Muscle of back (tissue), 13 donors: ENCODE measurements at places on chromosomes 16 and 17. TPM values are rescaled to one million over a fixed set of nuclear protein-coding genes. Genes with fewer than 3 reads are reported as not detected.

DNA sequence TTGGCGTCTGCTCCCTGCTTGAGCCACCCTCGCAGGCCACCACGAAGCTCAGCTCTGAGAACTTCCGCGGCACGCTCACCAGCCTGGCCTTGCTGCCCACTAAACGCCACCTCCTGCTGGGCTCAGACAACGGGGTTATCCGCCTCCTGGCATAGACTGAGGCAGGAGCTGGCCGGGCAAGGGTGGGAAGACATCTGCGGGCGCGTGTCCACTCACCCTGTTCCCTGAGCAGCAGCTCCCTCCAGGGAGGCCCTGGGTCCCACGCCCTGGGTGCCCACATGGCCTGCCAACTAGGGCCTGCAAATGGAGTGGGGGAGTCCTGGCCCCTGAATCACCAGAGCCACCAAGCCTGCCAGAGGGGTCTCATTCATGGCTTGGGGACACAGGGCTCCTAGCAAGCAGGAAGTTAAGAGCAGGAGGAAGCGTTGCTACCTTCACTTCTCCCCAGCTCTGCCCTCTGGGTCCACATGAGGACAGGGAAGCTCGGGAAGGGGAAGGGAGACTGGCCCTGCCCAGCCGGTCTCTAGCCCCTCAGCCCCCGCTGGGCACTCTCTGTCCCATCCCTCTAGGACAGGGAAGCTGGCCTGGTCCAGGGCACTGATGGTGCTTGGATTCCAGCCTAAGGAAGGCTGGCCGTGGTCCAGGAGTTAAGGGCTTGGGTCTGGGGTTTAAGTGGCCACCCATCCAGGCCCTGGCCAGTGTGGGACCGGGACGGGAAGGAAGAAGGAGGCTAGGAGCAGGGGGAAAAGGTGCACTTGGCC is 5.0 kb upstream of the SERPINF2 start:
- no peak for DNase-seq

DNA sequence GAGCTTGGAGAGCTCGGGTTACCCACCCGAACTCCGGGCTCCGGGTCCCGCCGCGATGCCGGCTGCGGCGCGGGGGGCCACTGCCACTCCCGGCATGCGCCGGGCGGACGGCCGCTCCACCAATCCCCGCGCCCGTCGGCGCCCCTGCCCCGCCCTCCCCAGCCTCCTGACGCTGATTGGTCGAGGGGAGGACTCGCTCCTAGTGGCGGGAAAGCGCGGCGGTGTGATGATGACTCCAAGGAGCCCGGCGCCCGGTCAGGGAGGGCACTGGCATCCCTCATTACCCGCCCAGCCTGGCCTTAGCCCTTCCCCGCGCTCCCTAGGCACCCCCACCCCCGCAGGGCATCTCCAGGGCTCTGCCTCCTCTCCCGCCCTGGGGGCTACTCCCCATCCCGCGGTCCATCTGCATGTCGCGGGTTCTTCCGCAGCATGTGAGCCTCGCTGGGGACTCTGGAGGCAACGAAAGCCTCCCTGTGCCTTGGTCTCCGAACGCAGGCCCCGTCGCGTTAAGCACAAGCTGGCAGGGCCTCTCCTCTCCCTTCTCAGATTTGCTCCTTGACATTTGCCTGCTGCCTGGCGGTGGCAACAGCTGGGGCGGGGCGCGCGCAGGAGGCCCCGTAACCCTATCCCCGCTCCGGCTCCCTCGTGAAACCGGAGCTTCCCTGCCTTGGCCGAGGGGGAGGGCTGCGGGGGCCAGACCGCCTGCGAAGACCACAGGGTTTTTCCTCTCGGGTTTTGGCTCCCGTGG is 1.7 kb downstream of the ATP2A1 start:
- DNase-seq = peak; percentile 89

LLGL2 gene
- polyA plus RNA-seq = 4.5 TPM

DNA sequence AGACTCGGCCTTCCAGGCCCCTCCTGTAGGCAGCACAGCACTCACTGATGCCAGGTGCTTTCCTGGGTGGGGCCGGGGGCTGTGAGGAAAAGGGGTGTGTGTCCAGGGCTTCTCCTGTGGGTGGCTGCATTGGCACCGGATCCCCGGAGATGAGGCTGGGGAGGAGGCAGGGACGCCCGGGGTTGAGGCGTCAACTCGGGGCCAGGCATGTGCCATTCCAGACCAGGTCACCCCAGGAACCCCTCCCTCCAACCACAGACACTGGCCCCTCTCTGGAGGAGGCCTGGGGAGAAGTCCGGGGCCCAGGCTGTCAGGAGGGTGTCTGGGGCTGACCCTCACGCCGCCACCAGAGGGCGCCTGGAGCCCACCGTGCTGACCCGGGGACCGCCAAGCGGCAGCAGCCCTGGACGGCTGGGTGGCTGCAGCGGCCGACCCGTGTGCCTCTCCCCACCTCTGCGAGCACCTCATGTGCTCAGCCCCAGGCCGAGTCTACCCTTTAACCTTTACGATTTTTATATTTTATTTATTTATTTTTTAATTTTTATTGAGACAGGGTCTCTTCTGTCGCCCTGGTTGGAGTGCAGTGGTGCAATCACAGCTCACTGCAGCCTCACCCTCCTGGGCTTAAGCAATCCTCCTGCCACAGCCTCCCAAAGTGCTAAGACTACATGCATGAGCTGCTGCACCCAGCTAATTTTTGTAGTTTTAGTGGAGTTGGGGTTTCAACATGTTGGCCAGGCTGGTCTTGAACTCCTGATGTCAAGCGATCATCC is 3.2 kb upstream of the METRN start:
- peak; percentile 78 for DNase-seq

CCDC200 gene
- polyA plus RNA-seq = 12.2 TPM

GRCh38 chr17:81825841-81826466 is 7.1 kb downstream of the MCRIP1 start:
- no peak for DNase-seq

GRCh38 chr16:4780235-4780634 is 7.9 kb downstream of the SEPTIN12 start:
- no peak for DNase-seq

DNA sequence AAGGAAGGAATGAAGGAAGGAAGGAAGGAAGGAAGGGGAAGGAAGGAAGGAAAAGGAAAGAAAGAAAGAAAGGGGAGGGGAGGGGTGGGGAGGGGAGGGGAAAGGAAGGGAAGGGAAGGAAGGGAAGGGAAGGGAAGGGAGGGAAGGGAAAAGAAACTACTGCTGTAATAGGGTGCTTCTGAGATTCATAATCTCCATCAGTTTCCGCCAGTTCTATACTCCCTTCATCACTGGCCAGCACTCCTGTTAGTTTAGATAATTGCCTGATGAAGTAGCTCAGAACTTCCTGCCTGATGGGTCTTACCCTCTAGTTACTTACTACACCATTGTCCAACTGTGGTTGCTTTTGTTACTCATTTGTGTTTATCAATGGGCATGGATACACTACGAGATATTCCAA is 2.0 kb upstream of the KRTAP9-6 start:
- DNase-seq = no peak

DNA sequence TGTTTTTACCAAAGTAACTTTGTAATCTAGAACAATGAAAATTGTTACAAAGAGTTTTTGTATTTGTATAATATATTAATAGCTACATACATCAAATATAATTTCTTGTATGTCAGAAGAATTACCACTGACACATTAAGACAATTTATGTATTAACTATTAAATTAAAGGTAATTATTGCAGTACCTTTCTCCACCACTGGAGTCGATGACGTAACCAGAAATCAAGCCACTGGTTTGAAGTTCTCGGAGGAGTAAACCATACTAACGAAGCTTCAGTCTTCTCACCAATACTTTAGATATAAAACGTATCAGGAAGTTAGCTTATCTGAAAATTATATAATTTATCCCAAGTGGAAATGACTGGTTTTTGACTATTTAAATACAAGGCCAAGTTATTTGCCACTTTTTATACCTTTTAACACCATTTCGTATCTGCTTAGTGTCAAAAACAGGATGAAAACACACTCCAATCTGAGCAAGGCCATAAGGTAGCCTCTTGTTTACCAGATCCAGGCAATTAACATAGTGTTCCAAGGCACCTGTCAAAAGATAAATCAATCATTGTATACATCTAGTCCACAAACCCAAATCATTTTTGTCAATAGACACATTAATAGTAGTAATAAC is 4.3 kb downstream of the POLG2 start:
- no peak for DNase-seq

RBL2 gene
- 54.0 TPM for polyA plus RNA-seq

CLEC18B gene
- 2.5 TPM for polyA plus RNA-seq

DNA sequence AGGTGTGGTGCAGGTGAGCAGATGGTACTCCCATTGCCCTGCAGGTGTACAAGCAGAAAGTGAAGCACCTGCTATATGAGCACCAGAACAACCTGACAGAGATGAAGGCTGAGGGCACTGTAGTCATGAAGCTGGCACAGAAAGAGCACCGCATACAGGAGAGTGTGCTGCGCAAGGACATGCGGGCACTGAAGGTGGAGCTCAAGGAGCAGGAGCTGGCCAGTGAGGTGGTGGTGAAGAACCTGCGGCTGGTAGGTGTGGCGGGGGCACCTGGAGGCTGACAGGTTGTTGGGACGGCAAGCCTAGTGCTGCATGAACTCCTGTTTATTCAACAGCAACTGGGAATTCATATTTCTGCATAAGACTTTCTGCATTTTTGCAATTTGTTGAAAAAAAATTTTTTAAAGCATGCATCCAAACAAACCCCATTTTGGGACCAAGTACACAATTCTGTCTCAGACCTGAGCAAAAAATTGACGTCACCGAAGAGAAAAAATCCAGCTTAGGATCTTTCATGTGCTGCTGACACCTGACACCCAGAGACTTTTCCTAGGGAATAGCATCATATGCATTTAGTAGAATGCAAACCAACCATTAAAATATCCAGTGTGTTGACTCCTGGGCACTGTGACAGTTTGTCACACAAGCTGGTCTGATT is 13.5 kb upstream of the DBNDD1 start:
- peak; percentile 30 for DNase-seq

DNA sequence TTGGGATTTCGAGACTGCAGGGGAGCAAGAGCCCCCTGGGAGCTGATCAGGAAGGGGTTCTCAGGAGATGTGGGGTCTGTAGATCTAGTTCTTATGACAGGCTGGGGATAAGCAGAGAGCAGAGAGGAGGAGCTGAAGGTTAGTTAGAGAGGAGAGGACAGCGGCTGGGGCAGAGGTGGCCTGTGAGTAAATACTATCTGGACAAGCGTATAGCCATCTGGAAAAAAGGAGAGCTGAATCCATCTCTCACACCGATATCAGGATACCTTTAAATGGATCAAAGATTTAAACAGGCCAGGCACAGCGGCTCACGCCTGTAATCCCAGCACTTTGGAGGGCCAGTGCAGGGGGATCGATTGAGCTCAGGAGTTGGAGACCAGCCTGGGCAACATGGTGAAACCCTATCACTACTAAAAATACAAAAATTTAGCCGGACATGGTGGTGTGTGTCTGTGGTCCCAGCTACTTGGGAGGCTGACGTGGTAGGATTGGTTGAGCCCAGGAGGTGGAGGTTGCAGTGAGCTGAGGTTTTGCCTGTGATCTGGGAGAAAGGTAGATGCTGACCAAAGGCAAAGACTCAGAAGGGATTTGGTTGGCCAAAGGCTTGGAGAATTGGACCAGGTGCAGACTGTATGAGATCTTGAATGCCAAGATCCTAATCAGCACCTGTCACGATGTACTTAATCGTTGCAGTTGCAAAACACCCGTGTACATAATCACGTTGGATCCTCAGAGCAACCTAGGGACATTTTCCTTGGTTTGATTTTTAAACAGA is 18.9 kb upstream of the SLC25A19 start:
- DNase-seq = no peak

GRCh38 chr17:19613979-19614378 is 34.6 kb upstream of the ALDH3A2 start:
- no peak for DNase-seq

GRCh38 chr17:82668631-82669099 is 20.4 kb upstream of the WDR45B start:
- no peak for DNase-seq

GRCh38 chr17:68710035-68710780 is 109.0 kb upstream of the FAM20A start:
- DNase-seq = peak; percentile 81

- no peak for DNase-seq
Observed at GRCh38 chr17:1577583-1578013, 15.0 kb upstream of the PITPNA start.

- no peak for DNase-seq
Observed at GRCh38 chr16:81505011-81505661, 60.5 kb downstream of the CMIP start.
